ENCODE measurements at places on chromosomes 5 and 9.

DNA sequence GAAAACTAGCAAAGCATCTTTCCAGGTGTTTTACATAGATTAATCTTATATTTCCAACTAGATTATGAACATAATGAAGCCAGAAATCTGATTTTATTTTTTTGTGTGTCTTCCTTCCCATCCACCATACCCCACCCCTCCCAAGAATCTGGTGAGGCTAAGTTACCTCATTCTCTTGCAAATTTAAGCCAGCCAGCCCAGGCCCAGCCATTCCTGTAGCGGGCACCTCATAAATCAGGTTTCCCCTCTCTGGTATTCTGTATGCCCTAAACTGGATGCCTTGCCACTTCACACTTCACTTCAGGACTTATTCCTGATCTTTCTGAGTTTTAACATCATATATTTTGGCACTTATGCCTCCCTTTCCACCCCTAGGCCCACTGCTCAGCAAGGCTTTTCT, 21.8 kb downstream of the C9 start:
- DNase-seq, result no peak

GRCh38 chr5:136638084-136638483, 272.7 kb upstream of the TRPC7 start:
- no peak for DNase-seq

GRCh38 chr5:109844695-109845094, 155.0 kb downstream of the MAN2A1 start:
- DNase-seq, result no peak

- DNase-seq, result no peak
Measured at GRCh38 chr5:142017832-142018427, 5.1 kb upstream of the GNPDA1 start.

DNA sequence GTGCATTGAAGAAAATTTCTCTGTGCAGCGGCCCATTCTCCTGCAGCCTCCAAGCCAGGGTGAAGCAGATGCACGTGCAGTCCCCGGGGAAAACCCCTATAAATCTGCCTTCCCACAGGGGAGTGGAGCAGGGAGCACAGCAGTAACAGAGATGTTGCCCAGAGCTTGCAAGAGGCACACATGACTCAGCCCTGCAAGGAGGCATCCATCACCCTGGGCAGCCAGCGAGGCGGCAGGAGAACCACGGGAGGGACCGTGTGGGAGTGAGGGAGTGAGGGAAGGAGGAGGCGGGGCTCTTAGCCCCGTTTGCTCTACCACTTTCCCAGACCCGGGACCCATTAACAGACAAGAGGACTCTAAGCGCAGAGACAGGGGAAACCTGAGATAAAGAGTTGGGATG, 96.2 kb upstream of the ARAP3 start:
- DNase-seq, result no peak

DNA sequence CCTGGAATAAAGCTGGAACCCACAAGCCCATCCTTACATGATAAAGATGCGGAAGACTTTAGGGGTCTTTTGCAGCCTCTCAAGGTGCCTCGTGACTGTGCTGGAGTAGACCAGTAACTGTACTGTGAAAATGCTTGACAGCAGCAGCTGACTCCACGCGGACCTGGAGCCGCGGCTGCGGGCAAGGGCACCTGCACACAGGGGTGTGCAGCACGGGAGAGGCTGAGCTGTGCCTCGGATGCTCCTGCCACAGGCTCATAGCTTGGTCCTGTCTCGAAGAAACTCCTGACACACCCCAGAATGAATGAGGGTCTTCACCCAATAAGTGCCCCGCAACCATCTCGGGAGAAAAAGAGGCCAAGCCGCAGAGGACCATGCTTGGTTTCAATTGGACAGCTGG, 40.3 kb upstream of the CEP72 start:
- DNase-seq, result no peak

GRCh38 chr5:168580227-168580508, 1.0 kb upstream of the PANK3 start:
- no peak for DNase-seq

Data from stimulated activated CD8-positive, alpha-beta memory T cell treated with anti-CD3 and anti-CD28 coated beads, Interleukin-7, amount 100 ng/mL, for 4 hours (primary cell).